B cell (primary cell): ENCODE measurements at places on chromosomes 3 and 15. TPM values are rescaled to one million over a fixed set of nuclear protein-coding genes. Genes with fewer than 3 reads are reported as not detected.

The ZKSCAN7 gene
- 8.0 and 8.5 TPM in 2 replicates for total RNA-seq

The APOD gene
- 0.41 and 0.59 TPM in 2 replicates for total RNA-seq

The LMAN1L gene
- 1.1 and 1.2 TPM in 2 replicates for total RNA-seq

The NUP210 gene
- 159 and 166 TPM in 2 replicates for total RNA-seq

The HCLS1 gene
- total RNA-seq, result 317 and 331 TPM in 2 replicates

The IQCF5 gene
- not detected in 2 replicates for total RNA-seq

The GOLGA6B gene
- total RNA-seq, result not detected in 2 replicates

GRCh38 chr3:133833267-133833666 lies 27.7 kb downstream of the SRPRB start:
- DNase-seq, result no peak

DNA sequence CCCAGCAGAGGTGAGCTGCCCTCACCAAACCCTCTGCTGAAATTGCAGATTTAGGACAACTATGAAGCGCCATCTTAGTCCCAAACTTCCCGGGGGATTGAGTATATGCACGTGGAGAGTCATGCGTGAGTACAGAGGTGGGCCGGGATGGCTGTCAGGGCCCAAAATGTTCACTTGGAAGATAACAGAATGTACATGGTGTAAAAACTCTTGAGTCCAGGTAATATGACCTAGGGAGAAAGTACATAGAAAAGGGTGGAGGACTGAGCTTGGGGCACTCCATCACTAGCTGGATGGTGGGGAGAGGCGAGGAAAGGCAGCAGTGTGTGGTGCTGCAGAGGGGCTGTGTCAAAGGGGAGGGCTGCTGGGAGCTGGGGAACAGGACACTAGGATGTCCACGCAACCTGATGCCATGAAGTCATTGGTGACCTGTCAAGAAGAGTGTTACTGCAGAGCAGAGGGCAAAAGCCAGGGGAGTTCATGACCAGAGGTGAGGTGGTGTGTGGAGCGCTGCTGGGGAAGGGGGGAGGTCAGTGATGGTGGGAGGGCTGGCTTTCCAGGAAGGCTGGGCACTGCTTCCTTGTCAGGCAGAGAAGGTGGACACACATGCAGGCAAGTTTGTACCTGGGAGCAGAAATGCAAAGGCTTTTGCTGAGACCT lies 236.2 kb upstream of the LYSMD4 start:
- no peak for DNase-seq

DNA sequence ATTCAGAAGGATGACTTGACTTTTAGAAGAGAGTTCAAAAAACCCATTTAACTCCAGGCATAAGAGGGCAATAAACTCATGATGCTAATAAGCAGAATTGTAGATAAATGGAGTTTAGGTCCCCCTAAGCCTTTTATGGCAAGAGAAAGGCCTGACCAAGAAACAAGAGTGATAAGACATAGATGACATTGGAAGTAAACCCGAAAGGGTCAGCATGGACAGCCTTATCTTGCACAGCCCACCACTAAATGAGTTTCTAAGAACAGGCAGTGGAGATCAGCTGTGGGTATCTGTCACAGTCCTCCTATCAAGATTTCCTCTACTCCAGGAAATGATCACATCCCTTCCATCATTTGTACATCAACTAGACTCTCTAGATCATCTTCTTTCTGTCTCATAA lies 457.9 kb upstream of the ADAMTS9 start:
- no peak for DNase-seq

GRCh38 chr3:195385526-195385925 lies 57.3 kb downstream of the ACAP2 start:
- DNase-seq, result no peak

GRCh38 chr15:96502196-96502595 lies 171.7 kb downstream of the NR2F2 start:
- DNase-seq, result no peak

GRCh38 chr3:72401005-72401545 lies 447.2 kb downstream of the SHQ1 start:
- no peak for DNase-seq

- no peak for DNase-seq
Observed at GRCh38 chr15:25208735-25209134, 230.1 kb downstream of the UBE3A start.

DNA sequence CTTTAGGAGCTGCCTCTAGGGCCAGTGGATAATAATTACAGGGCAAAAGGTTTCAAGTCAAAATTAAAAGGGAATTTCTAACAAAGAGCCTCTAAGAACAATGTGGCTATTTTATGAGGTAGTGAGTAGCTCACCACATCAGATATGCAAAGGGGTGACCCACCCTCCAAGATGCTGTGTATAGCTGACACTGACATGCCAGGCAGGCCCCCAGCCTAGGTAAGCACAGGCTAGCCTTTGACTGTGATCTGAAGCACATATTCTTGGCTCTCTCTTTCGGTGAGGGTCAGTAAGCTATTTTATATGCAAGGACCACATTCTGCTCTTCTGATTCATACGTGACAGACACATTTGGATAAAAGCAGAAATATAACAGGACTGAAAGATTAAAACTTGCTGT lies 2.8 kb upstream of the THSD4 start:
- DNase-seq, result no peak

DNA sequence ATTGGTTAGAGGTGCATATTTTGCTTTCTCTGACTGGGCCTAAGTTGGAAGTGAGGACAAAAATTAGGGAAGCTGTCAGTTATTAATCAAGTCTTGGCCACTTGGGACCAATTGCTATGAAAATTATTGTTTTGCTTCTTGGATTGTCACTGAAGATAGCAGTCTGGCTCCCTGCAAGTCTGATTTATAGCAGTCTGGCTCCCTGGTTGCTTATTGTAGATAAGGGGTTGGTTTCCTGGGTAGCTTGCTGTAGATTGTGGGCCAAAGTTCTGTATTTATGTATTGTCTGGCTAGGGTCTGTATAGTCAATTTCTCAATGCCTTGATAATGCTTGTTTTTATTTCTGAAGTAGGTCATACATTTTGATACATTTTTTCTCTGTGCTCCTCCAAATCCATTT lies 13.3 kb upstream of the DRD3 start:
- DNase-seq, result no peak

GRCh38 chr15:84778194-84778593 lies 29.8 kb downstream of the ZNF592 start:
- no peak for DNase-seq

GRCh38 chr3:123595396-123596180 lies 10.7 kb upstream of the HACD2 start:
- no peak for DNase-seq

- DNase-seq, result peak; percentile 70
Observed at GRCh38 chr3:112773864-112774263, 72.8 kb downstream of the CD200R1L start.
